ENCODE measurements at places on chromosomes 1 and 21.

- H3K36me3 ChIP-seq: peaks cover 5% of the 10 kb centered on the region
- no peaks in the 10 kb centered on the region for H3K27me3 ChIP-seq
- peaks cover 9% of the 10 kb centered on the region for H3K4me1 ChIP-seq
- H3K4me3 ChIP-seq: no peak overlapping the region
- H3K27ac ChIP-seq: no peak overlapping the region
- no peak for DNase-seq
These were observed 174.8 kb downstream of the CLIC6 start for GRCh38 chr21:34843562-34843961.

GRCh38 chr21:29257701-29258100, 41.0 kb upstream of the BACH1 start:
- H3K27ac ChIP-seq: no peak overlapping the region
- no peak overlapping the region for H3K4me3 ChIP-seq
- no peaks in the 10 kb centered on the region for H3K27me3 ChIP-seq

GRCh38 chr21:32978331-32979270, 47.1 kb upstream of the OLIG2 start:
- no peak for DNase-seq
- no peaks in the 10 kb centered on the region for H3K4me1 ChIP-seq
- peaks cover 8% of the 10 kb centered on the region for H3K27me3 ChIP-seq

DNA sequence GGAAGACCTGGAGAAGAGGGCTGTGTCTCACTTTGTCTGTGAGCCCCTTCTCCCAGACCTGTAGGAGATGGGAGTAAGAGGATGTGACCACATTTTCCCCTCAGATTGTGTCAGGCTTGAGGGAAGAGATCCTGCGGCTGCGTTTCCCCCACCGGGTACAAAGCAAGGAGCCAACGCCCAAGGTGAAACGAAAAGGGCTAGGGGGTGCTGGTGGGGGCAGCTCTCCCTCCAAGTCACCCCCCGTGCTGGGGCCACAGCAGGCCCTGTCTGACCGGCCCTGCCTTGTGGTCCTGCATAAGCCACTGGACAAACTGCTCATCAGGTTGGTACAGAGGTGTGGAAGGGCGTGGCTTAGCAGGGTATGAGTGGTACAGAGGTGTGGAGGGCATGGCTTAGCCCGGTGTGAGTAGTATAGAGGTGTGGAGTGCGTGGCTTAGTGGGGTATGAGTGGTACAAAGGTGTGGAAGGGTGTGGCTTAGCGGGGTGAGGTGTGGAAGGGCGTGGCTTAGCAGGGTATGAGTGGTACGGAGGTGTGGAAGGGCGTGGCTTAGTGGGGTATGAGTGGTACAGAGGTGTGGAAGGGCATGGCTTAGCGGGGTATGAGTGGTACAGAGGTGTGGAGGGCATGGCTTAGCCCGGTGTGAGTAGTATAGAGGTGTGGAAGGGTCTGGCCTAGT, 30.6 kb downstream of the HYI start:
- H3K27ac ChIP-seq: no peak overlapping the region
- peaks cover 62% of the 10 kb centered on the region for H3K36me3 ChIP-seq
- no peaks in the 10 kb centered on the region for H3K27me3 ChIP-seq
- DNase-seq: no peak
- H3K4me1 ChIP-seq: no peaks in the 10 kb centered on the region

- H3K36me3 ChIP-seq: no peaks in the 10 kb centered on the region
- no peak overlapping the region for H3K4me3 ChIP-seq
- H3K27me3 ChIP-seq: no peaks in the 10 kb centered on the region
- H3K4me1 ChIP-seq: no peaks in the 10 kb centered on the region
- no peak for DNase-seq
These were observed 7.3 kb upstream of the CAMK2N1 start for GRCh38 chr1:20493309-20493708.

- H3K27me3 ChIP-seq: no peaks in the 10 kb centered on the region
- no peaks in the 10 kb centered on the region for H3K4me1 ChIP-seq
- no peaks in the 10 kb centered on the region for H3K36me3 ChIP-seq
- no peak for DNase-seq
- no peak overlapping the region for H3K27ac ChIP-seq
These were observed 247.9 kb downstream of the ADGRL2 start for GRCh38 chr1:82048596-82048995.

DNA sequence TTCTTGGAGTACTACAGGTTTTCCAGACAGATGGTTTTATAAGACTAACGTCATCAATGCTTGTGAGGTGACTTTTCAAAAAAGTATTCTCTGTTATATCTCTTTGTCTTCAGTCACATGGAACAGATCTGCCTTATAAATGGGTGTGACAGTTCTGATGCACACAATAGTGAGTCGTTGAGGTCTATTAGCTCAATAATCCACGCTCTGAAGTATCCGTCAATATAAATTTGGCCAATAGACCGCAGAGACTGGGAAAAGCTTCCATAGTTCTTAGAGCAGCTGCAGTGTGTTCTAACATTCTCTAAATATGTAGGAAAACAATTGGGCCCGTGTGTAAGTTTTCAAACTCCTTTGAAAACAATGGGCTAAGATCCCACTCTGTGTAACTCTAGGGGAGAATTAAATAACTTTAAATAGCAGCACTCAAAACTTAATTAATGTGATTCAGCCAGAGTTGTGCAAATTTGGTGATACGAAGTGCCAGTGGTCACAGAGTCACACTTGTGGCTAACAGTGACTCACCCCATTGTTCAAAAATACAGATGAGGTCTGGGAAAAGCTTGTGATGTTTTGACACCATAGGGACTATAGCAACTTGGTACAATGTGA, 316.0 kb downstream of the LMO4 start:
- H3K27me3 ChIP-seq: no peaks in the 10 kb centered on the region
- H3K27ac ChIP-seq: no peak overlapping the region
- DNase-seq: no peak
- H3K36me3 ChIP-seq: no peaks in the 10 kb centered on the region

- no peaks in the 10 kb centered on the region for H3K4me1 ChIP-seq
- no peak overlapping the region for H3K27ac ChIP-seq
- H3K27me3 ChIP-seq: no peaks in the 10 kb centered on the region
- H3K4me3 ChIP-seq: no peak overlapping the region
- no peak for DNase-seq
- no peaks in the 10 kb centered on the region for H3K36me3 ChIP-seq
These were observed 6.3 kb downstream of the ATP2B4 start for GRCh38 chr1:203632941-203633340.

DNA sequence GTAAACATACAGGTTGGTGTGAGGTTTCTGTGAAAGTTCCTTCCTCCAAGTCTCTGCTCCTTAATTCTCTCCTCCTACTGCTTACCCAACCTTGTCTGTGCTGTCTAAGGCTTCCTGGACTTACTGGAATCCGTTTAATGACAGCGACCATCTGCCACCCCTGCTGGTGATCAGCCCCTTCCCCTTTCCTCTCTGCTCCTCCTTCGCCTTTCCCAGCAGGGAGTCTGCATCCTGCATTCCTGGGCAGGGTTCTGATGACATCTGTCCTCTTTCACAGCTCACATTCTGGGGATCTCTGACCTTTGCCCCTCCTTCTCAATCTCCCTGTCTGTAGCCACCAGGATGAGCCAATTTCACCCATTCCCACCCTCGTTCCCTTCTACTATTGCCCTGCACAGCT, 66.5 kb downstream of the KIRREL1 start:
- no peak overlapping the region for H3K27ac ChIP-seq
- no peaks in the 10 kb centered on the region for H3K27me3 ChIP-seq
- H3K36me3 ChIP-seq: no peaks in the 10 kb centered on the region
- peaks cover 5% of the 10 kb centered on the region for H3K4me1 ChIP-seq
- H3K4me3 ChIP-seq: no peak overlapping the region

- no peaks in the 10 kb centered on the region for H3K4me1 ChIP-seq
- DNase-seq: no peak
- no peak overlapping the region for H3K4me3 ChIP-seq
- H3K27me3 ChIP-seq: no peaks in the 10 kb centered on the region
- no peaks in the 10 kb centered on the region for H3K36me3 ChIP-seq
These were observed 146.8 kb downstream of the ESRRG start for GRCh38 chr1:216576234-216576937.

DNA sequence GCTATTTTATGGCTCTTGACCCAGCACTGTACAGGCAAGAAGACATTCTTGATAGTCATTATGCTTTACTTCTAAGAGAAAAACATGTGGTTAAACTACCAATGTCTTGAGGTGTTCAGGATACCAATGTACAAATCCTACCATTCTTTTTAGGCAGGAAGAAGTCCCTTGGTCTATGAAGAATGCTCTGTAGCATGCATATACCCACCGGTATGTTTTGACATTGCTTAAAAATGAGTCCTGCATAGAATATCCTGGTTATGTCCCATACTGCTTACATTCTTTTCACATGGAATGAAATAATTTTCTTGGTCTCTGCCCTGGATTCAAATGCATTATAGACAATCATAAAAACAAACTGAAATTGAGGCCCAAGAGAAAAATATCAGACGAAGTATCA, 4.8 kb downstream of the KRTAP27-1 start:
- H3K36me3 ChIP-seq: no peaks in the 10 kb centered on the region
- no peak for DNase-seq
- no peak overlapping the region for H3K27ac ChIP-seq
- H3K4me1 ChIP-seq: no peaks in the 10 kb centered on the region

- H3K4me3 ChIP-seq: no peak overlapping the region
- no peaks in the 10 kb centered on the region for H3K27me3 ChIP-seq
- DNase-seq: no peak
- H3K27ac ChIP-seq: no peak overlapping the region
- H3K4me1 ChIP-seq: no peaks in the 10 kb centered on the region
These were observed 589.4 kb downstream of the PLPP3 start for GRCh38 chr1:55990007-55990406.

DNA sequence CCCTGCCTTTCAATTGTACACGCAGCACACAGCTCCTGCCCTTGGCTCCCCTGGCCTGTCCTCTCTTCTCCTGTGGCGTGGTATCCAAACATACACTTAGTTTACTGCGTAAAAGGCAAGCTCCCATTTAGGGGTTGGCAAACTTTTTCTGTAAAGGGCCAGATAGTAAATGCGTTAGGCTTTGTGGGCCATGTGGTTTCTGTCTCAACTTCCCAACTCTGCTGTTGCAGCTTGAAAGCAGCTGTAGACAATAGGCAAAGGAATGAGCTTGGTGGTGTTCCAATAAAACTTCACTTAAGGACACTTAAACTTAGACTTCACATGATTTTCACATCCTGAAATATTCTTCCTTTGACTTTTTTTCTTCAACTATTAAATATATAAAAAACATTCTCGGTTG, 63.3 kb downstream of the RHOU start:
- H3K4me1 ChIP-seq: peaks cover 5% of the 10 kb centered on the region
- no peak overlapping the region for H3K27ac ChIP-seq
- H3K36me3 ChIP-seq: no peaks in the 10 kb centered on the region
- DNase-seq: no peak
- no peak overlapping the region for H3K4me3 ChIP-seq

- H3K27me3 ChIP-seq: no peaks in the 10 kb centered on the region
- H3K4me3 ChIP-seq: peak overlapping the region; percentile 54
- no peak overlapping the region for H3K27ac ChIP-seq
- no peak for DNase-seq
These were observed 2.1 kb downstream of the VCAM1 start for GRCh38 chr1:100721526-100722207.

GRCh38 chr1:93616221-93616995, 65.2 kb downstream of the BCAR3 start:
- no peaks in the 10 kb centered on the region for H3K36me3 ChIP-seq
- H3K27ac ChIP-seq: peak overlapping the region; percentile 98
- no peak for DNase-seq
- H3K4me3 ChIP-seq: no peak overlapping the region
- H3K4me1 ChIP-seq: peaks cover 18% of the 10 kb centered on the region

- no peaks in the 10 kb centered on the region for H3K36me3 ChIP-seq
- no peak for DNase-seq
- no peaks in the 10 kb centered on the region for H3K27me3 ChIP-seq
These were observed 92.3 kb downstream of the PGBD5 start for GRCh38 chr1:230333590-230334446.

DNA sequence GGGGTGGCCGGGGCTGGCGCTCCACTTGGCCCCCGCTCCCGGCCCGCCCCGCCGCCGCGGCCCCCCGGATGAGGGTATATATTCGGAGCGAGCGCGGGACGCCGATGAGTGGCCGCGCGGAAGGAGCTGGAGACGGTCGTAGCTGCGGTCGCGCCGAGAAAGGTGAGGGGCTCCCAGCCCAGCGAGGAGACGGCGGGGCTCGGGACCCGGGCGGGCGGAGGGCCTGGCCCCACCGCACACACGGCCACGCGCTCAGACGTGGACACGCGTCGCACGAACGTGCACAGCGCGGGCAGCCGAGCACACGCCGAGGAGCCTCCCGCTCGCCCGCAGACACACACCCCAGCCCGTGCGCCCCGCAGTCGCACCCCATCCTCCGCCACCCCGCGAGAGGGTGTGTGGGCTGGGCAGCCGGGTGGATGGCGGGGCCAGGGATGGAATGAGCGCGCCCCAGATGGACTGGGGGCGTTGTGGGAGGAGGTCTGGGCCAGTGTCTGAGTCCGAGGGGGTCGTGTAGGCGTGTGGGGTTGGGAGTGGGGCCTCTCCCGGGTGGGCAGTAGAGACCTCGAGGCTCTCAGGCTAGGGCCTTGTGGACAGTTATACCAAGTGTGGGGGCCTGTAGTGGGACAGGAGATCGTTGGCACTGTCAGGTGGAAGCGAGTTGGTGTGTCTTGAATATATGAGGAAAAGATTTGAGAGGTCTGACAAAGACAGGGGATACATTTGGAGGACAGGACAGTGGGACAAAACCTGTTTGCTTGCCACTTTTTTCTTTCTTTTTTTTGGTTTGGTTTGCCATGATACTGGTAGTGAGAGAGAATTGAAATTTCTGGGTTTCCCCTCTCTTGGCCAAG, at the start of gene UAP1:
Gene UAP1 (plus strand): TSS at position 107 of the 854 bp plus-strand sequence. CDS start 4,347 bp downstream, outside the sequence.
- peaks cover 13% of the 10 kb centered on the region for H3K4me1 ChIP-seq
- peak within 1 kb of the TSS; percentile 98 for H3K27ac ChIP-seq
- peak; percentile 50 for DNase-seq
- peaks cover 5% of the 10 kb centered on the region for H3K36me3 ChIP-seq
- H3K27me3 ChIP-seq: no peaks in the 10 kb centered on the region
- peak within 1 kb of the TSS; percentile 80 for H3K4me3 ChIP-seq

- H3K4me3 ChIP-seq: peak overlapping the region; percentile 70
- H3K27ac ChIP-seq: peak overlapping the region; percentile 94
- H3K4me1 ChIP-seq: peaks cover 5% of the 10 kb centered on the region
These were observed 747 bp downstream of the STX6 start for GRCh38 chr1:181021811-181022434.

DNA sequence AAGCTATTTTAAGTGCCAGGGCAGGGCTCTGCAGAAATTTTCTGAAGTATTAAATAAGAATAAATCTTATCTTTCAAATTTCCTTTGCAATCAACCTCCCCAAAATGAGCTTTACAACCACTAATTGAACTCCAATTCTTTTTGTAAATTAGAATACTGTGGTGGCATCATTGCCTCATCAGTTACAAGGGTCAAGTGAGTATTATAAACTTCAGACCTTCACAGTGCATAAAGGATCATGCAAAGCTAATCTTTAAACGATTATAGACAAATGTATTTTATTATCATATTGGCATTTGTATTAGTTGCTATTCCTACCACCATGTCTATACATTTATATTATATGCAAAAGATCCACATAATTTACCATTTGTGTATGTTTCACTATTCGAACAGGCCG, 7.2 kb downstream of the CHML start:
- H3K36me3 ChIP-seq: peaks cover 7% of the 10 kb centered on the region
- no peaks in the 10 kb centered on the region for H3K27me3 ChIP-seq
- H3K4me1 ChIP-seq: no peaks in the 10 kb centered on the region
- no peak overlapping the region for H3K4me3 ChIP-seq
- no peak for DNase-seq
- H3K27ac ChIP-seq: no peak overlapping the region

- H3K36me3 ChIP-seq: no peaks in the 10 kb centered on the region
- H3K27me3 ChIP-seq: no peaks in the 10 kb centered on the region
- DNase-seq: no peak
These were observed 19.8 kb upstream of the PTAFR start for GRCh38 chr1:28196330-28196729.

Data from liver (tissue), 10 donors.